ENCODE measurements at places on chromosomes 4 and X.

DNA sequence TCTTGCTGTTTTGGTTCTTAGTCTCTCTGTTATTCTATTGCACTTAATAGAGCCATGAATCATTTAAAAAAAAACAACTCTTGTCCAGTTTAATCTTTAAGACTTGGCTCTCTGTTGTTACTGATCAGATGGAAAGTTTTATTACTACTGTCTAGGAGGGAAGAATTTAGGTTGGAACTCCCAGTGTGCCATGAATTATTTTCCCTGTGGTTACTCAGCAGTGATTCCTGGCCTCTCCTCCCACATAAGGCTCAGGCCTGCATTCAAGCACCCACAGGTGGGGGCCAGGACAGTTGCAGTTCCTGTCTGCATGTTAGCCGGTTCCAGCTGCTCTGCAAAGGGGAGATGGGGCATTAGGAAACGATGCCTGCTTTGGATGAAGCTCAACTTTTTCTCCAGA is 29.8 kb upstream of the ESX1 start:
- DNase-seq: no peak

DNA sequence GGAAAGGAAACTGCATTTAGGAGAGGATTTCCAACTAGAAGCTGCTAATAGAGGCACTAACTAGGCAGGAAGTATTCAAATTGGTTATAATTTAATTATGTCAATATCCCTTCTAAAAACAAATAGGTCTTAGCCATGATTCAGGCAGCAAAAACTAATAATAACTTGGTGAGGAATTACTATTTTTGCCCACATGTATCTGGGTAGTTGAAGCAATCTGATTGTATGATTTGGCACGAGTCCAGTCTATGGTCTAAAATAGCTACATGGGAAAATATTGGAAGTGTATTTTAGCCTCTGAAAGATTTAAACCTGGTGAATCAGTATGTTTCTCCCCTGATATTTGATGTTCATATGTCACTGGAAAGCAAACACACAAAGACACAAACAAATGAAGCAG is 62.2 kb downstream of the MFAP3L start:
- DNase-seq: no peak

GRCh38 chrX:23879380-23880090 is 28.2 kb downstream of the APOO start:
- DNase-seq: no peak

GRCh38 chrX:635428-636090 is 5.0 kb downstream of the SHOX start:
- DNase-seq: no peak

GRCh38 chr4:80462621-80463091 is 127.1 kb downstream of the CFAP299 start:
- no peak for DNase-seq

DNA sequence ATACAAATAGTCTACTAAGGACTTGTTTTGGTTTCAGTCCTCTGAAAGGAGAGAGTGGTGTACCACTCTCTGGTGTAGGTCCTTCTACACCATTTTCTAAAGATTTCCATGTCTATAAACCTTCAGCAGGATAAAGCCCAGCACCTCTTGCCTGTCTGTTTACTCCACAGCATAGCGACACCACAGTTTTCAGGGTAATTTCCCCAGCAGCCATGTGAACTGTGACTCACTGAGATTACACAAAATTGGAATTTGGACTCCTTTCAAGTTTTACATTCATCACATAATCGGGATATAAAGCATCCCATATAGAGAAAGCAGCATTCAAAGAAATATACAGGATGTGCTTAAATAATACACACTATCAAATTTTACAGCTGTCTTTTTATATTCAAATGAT is 229.6 kb downstream of the PRDM5 start:
- no peak for DNase-seq

GRCh38 chr4:15003401-15003890 is 1.2 kb downstream of the CPEB2 start:
- peak; percentile 11 for DNase-seq

GRCh38 chr4:16075061-16075460 is 8.8 kb downstream of the PROM1 start:
- no peak for DNase-seq

GRCh38 chrX:137342969-137343368 is 223.0 kb upstream of the ZIC3 start:
- DNase-seq: no peak

GRCh38 chr4:144723471-144723870 is 77.5 kb downstream of the HHIP start:
- no peak for DNase-seq

DNA sequence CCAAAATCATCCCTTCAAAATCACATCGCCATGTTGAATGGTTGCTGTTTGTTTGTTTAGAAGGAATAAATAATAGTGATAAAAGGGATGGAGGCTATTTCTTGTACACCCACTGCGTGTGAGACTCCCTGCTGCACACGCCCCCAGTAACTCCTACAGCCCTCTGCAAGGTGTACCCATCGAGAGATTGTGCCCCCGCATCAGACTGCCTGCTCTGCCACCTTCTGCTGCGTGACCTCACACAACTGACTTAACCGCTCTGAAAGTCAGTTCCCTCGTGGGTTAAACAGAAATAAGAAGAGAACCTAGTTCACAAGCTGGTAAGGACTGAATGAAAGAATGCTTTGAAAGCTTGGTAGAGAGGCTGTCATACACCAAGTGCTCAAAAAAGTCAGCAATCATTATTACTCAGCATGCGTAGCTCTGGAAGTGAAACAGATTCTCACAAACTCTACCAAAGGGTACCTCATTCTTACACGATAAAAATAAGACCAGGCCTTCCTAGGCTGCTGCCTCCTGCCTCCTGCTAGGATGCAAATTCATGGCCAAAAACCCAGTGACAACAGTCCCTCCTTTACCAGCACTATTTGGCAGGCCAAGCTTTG is 147.1 kb downstream of the CPEB2 start:
- DNase-seq: no peak

DNA sequence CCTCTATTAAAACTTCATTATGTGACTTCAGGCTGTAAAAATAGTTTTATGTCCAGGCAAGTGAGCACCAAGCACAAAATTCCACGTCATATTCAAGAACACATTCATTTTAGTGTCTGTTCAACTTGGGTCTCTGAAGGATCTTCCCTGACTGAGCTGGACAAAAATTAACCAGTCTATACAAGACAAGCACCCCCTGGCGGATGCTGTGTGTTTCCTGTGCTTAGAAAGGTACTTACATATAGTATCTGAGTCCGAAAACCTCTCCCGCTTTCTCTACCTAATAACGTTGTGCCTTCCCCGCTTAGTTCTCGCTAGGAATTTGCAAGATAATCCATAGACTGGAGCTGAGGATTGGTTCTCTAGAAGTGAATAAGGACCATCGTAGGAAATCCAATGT is 2214.5 kb upstream of the TENM3 start:
- no peak for DNase-seq

DNA sequence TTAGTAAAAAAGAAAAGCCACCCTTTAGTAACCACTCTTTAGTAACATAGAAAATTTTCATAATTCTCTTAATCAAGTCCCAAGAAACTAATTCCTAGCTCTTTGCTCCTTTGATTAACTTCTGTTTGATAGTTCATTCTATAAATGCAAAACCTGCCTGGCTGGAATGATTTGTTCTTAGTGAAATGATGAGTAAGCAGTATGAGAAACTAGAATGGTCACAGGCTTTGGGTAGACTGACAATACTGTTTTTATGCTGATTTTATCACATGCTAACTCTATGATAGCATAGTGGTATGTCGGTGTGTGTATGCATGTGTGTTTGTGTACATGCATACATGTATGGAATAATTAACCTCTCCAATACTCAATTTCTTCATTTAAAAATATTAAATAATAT is 81.2 kb downstream of the SYTL5 start:
- DNase-seq: no peak

DNA sequence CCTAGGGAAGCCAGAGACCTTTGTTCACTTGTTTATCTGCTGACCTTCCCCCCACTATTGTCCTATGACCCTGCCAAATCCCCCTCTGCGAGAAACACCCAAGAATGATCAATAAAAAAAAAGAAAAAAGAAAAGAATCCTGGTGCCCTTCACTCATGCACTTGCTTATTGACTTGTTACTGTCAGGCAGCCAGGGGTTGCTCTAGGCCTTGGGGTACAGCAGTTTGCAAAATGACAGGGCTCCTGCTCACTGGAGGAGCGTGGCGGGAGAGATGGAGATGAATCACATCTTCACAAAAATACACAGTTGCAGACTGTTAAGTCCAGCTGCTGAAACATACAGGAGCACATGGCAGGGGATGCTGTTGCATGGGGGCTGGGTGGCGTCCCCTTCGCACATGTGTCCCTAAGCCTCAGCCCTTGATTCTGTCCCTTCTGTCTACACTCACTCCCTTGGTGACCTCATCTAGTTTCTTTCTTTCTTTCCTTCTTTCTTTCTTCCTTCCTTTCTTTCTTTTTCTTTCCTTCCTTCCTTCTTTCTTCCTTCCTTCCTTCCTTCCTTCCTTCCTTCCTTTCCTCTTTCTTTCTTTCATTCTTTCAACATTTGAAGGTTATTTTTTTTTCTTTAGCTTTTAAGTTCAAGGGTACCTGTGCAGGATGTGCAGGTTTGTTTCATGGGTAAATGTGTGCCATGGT is 16.9 kb upstream of the TMEM271 start:
- no peak for DNase-seq

GRCh38 chrX:110699109-110699508 is 96.5 kb downstream of the CHRDL1 start:
- DNase-seq: no peak

- DNase-seq: no peak
Observed at GRCh38 chr4:187171706-187172339, 448.2 kb upstream of the FAT1 start.

DNA sequence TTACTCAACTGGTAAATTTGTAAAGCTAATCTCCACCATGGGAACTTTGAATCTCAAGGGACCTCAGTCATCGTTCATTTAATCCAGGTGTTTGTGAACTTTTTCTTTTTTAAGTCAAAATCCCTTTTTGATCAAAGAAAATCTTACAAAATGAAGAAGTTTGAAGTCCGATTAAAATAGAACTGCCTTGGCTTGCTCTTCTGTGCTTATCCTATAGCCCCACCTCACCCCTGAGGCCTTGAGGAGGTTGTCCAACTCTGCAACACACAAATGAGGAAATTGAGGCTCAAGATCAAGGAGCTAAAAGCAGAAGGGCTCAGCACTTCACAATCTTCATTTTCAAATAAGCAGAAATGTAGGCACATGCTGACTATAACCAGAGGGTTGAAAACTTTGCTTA is 240.3 kb upstream of the SFRP2 start:
- no peak for DNase-seq

- DNase-seq: no peak
Observed at GRCh38 chr4:26458157-26458561, 32.1 kb downstream of the CCKAR start.

DNA sequence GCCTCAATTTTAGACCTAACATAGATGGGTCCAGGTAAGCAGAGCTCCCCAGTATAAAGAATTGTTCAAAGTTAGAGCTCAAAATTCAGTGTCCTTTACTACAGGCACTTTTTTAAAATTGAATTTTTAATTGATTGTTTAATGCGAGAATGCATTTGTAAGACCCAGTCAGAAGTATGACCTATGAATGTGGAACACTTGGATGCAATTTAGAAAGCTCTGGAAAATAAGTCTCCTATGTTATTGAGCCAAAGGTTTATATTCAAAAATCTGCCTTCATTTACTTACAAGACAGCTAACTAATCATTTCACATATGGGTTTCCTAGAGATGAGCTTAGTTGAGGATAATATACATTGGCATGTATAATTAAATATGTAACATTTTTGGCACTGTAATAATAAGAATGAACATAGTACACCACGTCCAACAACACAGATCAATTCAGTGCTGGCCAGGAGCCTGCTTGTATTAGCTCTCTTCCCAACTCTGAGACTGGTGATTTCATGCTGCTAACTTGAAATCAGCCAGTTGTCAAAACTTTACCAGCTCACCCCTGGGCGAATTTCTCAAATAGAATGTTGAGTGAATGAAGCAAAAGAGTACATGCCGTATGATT is 197.2 kb upstream of the NPY2R start:
- DNase-seq: no peak

DNA sequence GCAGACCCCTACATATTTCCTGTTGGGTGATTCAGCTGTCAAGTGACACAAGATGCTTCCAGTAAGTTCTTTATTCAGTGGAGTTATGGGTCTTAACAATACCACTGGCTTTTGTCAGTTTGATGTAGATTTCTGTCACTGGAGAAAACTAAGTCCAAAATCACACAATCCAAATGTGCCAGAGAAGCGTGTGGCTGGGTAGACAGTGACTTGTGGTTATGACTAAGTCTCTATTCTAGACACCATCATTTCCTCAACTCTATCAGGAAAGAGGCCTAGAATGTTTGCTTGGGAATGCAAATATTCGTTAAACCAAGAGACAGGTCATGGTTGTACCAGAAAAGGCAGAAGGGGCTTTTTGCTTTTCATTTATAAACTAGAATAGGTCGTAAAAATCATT is 54.4 kb upstream of the HS3ST1 start:
- DNase-seq: no peak

GRCh38 chr4:123945301-123945700 is 548.7 kb downstream of the SPRY1 start:
- DNase-seq: no peak

DNA sequence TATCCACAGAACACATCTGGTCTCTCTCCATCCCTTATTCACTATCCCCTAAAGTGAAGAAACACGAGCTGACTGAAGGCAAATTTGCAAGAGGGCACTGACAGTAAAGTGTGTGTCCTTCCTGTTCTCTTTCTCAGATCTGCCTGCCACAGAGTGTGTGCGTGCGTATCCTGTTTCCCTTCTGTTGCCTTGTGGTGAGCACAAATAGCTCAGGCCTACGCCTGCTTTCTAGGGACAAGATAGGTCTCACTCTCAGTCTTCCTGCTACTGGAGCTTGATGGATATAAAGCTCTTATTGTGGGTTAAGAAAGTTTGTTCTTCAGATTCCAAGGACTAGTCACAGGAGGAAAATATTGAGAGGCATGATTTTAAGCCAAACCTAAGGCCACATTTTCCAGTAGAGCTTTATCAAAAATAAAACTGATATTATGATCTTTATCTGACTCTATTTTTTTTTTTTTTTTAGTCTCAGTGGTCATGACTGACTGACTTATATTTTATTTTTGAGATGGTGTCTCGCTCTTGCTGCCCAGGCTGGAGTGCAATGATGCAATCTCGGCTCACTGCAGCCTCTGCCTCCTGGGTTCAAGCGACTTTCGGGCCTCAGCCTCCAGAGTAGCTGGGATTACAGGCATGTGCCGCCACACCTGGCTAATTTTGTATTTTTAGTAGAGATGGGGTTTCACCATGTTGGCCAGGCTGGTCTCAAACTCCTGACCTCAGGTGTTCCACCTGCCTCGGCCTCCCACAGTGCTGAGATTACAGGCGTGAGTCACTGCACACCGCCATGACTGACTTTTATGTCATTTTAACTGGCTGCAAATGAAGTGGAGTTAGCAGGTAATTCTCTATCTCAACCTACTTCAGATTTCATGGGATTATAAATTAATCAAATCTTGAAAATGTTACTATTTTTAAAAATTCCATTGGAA is 140.3 kb upstream of the SH3RF1 start:
- DNase-seq: peak; percentile 32

GRCh38 chr4:101710806-101711205 is 79.7 kb upstream of the BANK1 start:
- DNase-seq: no peak

GRCh38 chrX:103656617-103657016 is 27.8 kb downstream of the TCEAL1 start:
- no peak for DNase-seq
